Cardiac septum (tissue), 1 donor: ENCODE measurements at places on chromosomes 1 and 21.

- DNase-seq = no peak
Observed at GRCh38 chr1:208895820-208896219, 651.6 kb upstream of the PLXNA2 start.

- DNase-seq = peak; percentile 73
Observed at GRCh38 chr1:29237129-29237821, 953 bp downstream of the PTPRU start.

DNA sequence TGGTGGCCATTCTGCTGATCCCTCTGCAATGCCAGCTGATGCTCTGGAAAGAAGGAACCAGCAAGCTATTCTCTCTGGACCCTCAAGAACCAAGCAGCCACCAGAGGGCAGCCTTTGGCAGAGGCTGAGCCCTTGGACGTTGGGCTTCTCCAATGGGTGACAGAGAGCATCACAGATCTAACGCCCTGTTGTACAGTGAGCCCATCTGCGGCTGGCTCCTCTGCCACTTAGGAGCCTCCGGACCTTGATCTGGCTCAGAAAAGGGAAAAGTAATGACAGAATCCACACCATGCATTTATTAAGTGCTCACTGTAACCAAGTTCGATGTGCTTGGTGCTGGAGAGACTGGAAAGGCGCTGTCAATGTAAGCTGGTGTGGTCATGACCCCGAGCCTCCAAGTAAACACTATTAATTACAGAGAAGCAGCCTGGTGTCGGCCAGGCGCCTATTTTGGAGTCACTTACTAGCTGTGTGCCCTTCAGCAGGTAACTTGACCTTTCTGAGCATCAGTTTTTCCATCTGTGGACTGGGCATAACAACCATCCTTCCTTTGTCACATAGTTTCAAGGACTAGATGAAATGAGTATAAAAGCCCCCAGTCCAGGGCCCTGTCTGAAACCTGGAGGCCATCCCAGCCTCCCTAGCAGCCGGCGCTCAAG lies 34.9 kb downstream of the ECE1 start:
- DNase-seq = peak; percentile 94

DNA sequence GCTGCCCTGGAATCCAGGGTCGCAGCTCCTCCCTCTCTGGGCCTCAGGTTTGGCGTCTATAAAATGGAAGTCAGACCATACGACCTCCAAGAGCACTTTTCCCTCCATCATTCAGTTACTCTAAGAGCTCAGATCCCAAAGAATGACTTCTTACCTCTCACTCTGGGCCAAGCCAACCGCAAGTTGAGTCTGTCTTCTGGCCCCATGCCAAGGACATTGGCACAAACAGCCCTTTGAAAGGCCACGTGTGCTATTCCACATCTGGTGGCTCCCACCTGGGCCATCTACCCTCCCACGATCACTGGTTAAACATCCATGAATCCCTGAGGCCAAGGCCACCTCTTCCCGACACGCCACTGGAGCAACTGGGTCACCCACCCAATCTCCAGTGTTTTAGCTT lies 12.4 kb downstream of the SLC2A7 start:
- no peak for DNase-seq

GRCh38 chr1:51724797-51725196 lies 107.9 kb downstream of the OSBPL9 start:
- no peak for DNase-seq

- no peak for DNase-seq
Observed at GRCh38 chr1:66413838-66414175, 120.1 kb upstream of the SGIP1 start.

GRCh38 chr1:212381397-212382035 lies 33.2 kb downstream of the PACC1 start:
- no peak for DNase-seq
